Left hindlimb (tissue), 1 donor: ENCODE measurements at places on chromosomes 3 and 15.

DNA sequence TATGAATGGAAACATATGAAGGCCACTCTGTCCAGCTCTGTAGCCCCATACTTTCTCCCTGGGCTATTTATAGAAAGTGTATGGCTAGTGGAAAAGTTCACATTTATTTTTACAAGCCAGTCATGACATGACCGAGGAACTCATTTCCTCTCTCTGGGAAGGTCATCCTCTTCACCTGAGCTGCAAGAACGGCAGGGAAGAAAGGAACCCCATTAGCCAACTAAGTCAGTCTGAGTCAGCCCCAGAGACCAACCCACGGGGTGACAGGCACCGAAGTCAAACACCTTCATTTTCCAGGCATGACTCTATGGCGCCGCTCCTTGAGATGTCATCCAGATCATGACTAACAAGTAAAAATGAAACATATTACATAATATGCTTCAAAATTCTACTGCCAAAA, 4.8 kb downstream of the PAQR9 start:
- DNase-seq = no peak

DNA sequence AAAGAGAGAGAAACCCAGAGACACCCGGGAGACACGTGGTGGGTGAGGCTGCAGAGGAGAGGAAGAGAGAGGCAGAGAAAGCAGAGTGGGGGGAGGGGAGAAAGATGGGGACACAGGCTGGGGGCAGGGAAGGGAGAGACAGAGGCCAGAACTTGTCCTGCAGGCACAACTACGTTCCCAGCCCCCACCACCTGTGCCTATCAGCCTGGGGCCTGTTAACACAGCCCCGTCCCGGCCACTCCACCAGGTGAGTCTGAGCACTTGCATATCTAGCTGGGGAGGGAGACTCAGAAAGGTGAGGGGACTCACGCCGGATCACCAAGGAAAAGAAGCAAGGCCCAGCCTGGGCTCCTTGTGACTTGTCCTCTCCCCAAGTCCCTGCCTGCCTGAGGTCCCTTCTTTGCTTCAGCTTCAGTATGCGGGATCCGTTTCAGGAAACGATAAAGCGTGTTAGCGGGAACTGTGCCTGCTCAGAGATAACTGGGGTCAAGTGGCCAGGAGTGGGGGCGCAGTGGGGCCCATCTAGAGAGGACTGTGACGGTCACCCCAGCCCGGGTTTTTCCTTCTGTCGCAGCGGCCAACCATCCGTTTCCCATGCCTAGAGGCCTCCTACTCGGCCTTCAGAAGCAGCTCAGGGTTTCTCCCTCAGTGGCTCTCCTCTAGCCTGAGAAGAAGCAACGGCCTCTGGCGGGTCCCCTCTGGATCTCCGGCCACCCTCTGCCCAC, 10.3 kb downstream of the LINGO1 start:
- DNase-seq = no peak

- no peak for DNase-seq
Observed at GRCh38 chr3:181941250-181941649, 229.5 kb downstream of the SOX2 start.

DNA sequence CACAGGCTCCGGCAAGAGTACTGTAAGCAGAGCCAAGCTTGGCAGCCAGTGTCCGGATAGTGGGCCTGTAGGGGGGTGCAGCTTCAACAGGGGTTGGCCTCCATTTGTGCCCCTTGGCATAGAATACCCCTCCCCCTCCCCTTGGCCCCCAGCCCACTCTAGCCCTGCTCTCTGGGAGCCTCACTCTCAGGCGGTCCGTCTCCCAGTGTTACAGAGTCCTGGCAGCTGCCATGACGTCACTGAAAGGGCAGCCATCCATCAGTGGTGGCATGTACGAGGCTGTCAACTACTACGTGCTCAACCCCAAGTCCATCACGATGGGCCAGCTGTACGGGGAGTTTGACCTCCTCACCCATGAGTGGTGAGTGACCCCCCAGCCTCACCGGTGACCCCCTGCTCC, 50.4 kb downstream of the DNAH1 start:
- DNase-seq = no peak

- no peak for DNase-seq
Observed at GRCh38 chr3:141086188-141086587, 35.0 kb downstream of the SPSB4 start.

DNA sequence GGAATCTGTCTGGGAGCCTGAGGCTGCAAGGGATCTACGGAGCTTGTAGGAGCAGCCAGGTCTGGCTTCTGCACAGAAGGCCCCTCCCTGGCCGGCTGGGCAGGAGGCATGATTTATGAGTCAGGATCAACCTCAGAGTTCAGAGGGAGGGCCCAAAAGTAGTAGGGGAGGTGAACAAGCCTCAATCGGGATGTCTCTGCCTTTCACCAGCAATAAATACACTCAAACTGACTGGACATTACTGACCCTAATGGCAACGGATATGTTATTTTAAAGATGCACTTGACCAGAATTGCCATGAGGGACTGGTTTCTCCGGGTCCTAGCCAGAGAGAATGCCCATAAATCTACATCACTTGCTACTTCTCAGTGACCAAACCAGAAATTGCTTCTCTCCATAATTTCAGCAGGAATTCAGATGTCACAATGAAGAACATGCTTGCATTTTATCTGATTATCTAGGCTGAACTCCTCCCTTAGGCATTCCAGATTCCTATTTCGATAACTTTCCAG, 109.6 kb upstream of the LMOD3 start:
- no peak for DNase-seq

- no peak for DNase-seq
Observed at GRCh38 chr3:170614214-170614966, 28.5 kb upstream of the SLC7A14 start.
